ENCODE measurements at places on chromosomes 13 and 19.

DNA sequence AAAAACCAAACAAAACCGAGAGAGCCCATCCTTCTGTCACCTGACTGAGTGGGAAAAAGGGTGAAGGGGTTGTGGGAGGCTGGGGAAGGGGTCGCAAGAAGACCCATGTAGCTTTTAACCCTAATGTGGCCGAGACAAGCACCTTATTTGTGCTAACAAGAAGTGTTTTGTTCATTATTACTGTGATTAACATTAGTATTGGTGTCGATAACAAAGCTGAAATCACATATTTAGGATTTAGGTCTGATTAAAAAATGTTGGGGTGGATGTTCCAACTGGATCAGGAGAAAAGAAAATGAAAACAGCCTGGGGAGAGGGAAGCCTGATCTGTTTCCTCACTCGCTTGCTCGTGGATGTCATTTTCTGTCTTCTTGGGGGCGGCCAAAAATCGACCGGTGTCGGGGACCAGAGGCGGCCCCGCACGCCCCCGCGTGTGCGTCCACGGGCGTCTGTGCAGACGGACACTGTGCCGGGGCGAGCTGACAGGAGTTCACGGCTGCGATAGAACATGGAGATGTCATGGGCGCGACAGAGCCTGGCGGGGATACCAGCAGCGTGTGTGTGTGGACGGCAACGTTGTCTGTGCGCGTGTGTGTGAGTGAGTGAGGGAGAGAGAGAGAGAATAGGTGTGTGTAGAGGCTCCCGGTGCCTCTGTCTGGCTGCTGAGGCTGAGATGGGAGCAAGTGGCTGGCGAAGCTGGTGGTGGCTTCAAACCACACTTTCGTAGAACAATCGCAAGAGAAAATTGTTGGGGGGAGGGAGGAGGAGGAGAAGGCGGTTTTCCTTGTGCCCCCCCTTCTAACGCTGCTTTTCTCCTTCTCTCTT lies 29.1 kb downstream of the NFIX start:
- no peak for DNase-seq

DNA sequence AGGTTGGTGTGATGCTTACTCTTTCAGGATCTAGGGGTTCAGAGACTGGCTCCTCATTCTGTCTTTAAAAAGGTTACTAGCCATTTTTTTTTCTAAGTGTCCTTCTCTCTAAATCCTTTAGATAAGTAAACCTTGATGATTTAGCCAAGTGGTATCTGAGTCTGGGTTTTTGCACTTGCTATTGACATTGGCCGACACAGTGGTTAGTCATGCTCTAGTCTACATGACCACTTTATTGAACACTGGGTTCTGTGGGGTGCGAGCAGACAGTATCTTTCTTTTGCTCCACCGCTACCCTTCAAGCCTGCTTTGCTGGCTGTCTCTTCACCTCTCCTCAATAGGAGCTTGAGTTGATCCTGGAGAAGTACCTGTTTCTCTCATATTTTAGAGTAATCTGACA lies 6.2 kb upstream of the NUP58 start:
- no peak for DNase-seq

GRCh38 chr13:99990126-99990977 lies 8.8 kb downstream of the ZIC2 start:
- no peak for DNase-seq

DNA sequence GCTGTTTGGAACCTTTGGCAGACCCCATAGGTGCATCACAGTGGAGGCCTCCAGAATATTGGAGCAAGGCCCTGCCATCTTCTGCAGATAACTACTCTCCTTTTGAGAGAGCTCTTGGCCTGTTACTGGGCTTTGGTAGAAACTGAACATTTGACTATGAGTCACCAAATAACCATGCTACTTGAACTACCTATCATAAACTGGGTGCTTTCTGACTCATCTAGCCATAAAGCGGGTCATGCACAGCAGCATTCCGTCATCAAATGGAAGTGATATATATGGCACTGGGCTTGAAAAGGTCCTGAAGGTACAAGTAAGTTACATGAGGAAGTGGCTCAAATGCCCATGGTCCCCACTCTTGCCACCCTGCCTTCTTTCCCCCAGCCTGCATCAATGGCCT lies 782.5 kb upstream of the SLITRK6 start:
- no peak for DNase-seq

- no peak for DNase-seq
Measured at GRCh38 chr13:80006940-80007339, 334.0 kb downstream of the SPRY2 start.

DNA sequence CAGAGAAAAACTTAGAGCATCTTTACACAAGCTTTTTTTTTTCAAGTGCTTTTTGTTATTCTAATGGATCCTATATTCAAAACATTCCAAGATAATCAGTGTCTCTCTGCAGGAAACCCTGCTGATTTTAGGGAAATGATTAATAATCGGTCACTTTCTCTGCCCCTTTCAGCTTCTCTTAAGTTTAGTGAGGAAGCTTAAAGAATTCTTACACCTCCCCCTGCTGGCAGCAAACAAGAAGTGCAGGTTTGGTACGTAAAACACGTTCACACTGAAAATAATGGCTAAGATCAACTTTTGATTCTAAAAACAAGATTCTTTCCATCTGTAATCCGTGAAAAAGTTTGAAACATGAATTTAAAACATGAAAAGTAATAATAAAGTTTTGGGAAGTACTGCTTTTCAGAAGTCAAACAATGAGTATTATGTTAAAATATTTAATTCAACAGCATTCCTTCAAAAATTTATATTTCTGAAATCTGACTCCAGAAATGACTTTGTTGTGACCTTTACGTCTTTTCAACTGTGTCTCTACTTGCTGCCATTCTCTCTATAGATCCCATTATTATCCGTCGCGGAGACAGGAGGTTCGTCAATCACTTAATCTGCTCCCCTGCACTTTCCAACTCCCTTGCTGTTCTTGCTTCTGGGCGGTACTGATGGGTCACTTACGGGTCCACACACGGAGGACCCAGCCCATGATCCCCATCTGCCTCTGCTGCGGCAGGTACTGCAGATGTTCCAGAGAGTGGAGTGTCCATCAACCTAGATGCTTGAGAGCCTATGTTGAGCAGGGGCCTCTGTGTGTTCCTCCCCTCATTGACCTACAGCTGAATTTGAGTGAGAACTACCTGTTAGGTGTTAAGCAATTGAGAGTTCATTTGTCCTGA lies 203.1 kb upstream of the EDNRB start:
- no peak for DNase-seq

GRCh38 chr19:15378534-15379082 lies 979 bp downstream of the AKAP8 start:
- DNase-seq, result peak; percentile 73

GRCh38 chr19:33977756-33978685 lies 181.4 kb downstream of the KCTD15 start:
- DNase-seq, result no peak

- DNase-seq, result no peak
Measured at GRCh38 chr13:39370554-39370953, 232.4 kb downstream of the LHFPL6 start.

DNA sequence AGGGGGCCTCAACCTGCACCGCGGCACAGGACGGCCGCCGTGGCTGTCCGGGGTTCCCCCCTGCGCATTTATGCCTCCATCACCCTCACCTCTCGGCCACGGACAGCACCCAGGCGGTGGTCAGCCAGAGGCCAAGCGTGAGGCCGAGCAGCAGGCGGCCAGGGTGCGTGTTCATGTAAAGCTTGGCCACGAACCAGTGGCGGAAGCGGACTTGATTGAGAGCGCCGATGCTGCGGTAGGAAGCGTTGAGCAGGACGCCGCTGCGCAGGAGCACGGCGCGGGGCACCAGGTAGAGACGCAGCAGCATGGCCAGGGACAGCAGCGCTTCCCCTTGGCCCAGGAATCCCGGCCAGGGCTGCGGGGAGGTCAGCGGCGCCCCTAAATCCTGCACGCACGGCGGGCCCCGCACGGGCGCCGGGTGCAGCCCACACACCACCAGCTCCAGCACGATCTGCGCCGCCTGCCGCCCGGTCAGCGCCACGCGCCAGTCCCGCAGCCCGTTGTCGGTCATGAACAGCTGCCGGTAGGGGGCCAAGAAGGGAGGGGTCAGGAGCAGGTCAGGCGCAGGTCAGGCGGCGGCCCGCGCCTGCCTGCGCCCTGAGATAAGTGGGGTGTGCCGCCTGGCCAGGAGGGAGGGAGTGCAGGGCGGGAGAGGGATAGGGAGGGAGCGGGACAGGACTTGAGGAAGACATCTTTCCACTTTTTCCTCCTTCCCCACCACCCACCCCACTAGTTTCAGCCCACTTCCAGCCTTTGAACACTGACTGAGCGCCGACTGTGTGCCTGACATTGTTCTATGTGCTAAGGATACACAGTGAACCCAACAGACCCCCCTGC lies 6.5 kb downstream of the KCNN4 start:
- peak; percentile 57 for DNase-seq

- no peak for DNase-seq
Measured at GRCh38 chr13:25210842-25211569, 38.9 kb upstream of the AMER2 start.

DNA sequence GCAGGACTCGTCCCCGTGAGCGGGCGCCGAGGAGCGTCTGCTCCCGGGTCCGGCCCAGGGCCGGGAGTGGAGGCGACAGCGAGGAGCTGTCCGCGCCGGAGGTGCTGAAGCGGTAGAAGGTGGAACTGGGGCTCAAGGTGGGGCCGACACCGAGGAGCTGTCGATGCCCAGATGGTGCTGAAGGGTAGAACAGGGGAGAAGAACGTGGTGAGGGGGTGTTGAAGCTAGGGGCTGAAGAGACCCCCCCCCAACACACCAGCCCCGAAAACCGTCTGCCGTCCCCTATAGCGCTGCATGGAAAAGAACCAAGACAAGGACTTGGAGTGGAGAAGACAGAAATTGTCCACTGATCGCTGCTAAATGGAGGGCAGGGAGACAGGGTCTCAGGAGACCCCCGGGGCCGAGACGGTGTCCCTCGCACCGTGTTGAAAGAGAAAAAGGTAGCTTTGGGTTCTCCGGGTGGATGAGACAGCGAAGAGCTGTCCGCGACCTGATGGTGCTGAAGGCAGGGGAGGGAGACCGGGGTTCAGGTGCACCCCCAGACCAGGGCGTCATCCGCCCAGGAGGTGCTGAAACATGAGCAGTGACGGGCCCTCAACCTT lies 7.1 kb upstream of the PDE4C start:
- DNase-seq, result no peak

- DNase-seq, result no peak
Measured at GRCh38 chr13:36907821-36908220, 12.2 kb downstream of the SMAD9 start.

- DNase-seq, result no peak
Measured at GRCh38 chr13:30857018-30857417, 49.1 kb upstream of the MEDAG start.

GRCh38 chr13:113971471-113972231 lies 2.2 kb downstream of the C13orf46 start:
- peak; percentile 85 for DNase-seq

- DNase-seq, result no peak
Measured at GRCh38 chr13:109500146-109500773, 286.1 kb downstream of the IRS2 start.

- no peak for DNase-seq
Measured at GRCh38 chr13:100148422-100148821, 59.5 kb downstream of the PCCA start.

DNA sequence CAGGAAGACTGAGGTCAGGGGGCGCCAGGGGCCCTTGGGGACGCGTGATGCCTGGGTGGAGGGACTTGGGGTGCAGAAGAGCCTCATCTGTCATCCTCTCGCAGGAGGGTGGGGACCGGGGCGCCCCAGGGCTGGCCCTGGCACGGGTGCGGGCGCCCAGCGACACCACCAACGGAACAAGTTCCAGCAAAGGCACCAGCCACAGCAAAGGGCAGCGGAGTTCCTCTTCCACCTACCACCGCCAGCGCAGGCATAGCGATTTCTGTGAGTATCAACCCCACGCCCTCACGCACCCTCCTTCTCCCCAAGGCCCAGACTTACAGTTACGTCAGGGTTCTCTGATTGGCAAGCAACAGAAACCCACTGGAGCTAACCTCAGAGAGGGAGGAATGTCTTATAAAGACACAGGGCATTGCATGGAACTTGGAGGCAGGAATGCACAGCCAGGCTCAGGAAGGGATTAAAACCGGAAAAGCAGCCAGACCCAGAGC lies 29.4 kb downstream of the MARK4 start:
- no peak for DNase-seq

DNA sequence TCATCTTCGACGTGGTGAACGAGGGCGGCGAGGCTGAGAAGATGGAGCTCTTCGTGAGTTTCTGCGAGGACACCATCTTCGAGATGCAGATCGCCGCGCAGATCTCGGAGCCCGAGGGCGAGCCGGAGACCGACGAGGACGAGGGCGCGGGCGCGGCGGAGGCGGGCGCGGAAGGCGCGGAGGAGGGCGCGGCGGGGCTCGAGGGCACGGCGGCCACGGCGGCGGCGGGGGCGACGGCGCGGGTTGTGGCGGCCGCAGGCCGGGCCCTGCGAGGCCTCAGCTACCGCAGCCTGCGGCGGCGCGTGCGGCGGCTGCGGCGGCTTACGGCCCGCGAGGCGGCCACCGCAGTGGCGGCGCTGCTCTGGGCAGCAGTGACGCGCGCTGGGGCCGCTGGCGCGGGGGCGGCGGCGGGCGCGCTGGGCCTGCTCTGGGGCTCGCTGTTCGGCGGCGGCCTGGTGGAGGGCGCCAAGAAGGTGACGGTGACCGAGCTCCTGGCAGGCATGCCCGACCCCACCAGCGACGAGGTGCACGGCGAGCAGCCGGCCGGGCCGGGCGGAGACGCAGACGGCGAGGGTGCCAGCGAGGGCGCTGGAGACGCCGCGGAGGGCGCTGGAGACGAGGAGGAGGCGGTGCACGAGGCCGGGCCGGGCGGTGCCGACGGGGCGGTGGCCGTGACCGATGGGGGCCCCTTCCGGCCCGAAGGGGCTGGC lies 52.6 kb downstream of the MAP4K1 start:
- DNase-seq, result no peak

GRCh38 chr19:12723381-12723640 lies 421 bp downstream of the TNPO2 start:
- DNase-seq, result no peak

DNA sequence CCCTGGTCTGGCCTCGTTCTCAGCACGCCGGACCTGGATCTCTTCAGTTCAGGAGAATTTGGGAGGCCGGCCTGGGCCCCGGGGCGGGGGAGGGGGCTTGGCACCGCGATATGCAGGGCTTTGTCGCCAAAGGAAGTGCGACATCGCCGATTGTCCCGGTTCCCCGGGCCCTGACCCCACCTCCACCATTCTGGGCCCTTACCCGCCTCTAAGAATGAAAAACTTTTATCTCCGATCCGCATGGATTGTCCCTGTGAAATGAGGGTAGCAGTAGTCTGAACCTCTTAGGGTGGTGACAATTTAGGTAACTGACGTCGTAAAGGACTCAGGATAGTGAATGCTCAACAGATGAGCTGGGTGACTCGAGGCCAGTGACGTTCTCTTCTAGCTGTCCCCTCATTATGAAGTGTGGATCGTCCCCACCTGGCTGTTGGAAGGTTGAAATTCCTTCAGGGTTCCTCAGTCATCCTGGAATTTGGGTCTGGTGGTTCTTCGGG lies 650 bp downstream of the DDA1 start:
- DNase-seq, result no peak

- DNase-seq, result no peak
Measured at GRCh38 chr13:111630406-111630805, 310.0 kb downstream of the TEX29 start.

All from chondrocyte (in vitro differentiated cells).